ENCODE measurements at places on chromosomes 3 and 15. TPM values are rescaled to one million over a fixed set of nuclear protein-coding genes. Genes with fewer than 3 reads are reported as not detected.

DNA sequence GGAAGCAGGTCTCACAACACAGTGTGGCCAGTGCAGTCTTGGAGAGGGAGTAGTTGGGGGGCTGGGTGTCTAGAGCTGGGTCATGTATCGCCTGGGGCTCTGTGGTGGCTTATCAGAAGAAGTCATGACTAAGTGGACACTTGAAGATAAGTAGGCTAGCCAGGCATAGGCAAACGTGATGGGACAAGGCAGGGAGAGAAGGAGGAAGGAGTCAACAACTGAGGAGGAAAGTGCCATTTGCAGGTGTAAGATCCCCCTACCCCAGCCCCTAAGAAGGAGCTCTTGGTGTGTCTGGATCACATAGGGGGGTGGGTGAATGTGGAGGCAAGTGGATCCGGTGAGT lies 352.3 kb downstream of the LRTM1 start:
- no peak for DNase-seq

DNA sequence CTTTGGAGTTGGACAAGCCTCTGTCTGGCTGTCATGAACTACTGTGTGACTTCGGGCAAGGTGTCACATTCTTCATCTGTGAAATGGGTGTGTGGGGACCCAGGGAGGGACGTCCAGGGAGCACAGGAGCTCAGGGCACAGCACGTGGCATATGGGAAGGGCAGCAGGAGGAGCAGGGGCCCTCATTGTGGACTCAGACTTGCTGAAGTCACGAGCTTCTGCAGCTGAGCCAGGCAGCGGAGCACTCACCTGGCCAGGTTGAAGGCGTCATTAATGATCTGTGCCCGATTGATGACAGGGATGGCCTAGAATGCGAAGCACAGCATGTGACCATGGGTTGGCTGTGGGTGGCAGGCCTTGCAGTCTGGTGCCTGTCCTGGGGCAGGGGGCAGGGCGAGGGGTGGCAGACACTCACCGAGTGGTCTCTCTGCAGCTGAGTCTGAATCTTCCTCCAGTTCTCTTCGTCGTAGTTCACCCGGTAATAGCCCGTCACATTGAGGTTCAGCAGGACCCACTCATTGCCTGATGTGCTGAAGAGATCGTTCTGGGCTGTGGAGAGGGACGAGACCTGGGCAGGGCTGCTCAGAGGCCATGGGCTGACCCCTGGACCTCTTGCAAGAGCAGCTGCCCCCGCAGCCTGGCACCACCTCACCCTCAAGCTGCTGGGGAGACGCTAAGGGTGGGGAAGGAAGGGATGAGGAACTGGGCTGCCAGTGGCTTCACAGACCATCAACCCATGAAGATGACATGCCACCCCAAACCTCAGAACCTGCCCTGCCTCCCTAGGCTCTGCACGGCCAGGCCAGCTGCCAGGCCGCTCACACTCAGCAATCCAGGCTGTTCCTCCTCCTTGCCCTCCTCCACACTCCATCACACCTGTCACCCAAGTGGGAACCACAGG lies 15.4 kb downstream of the ANPEP start:
- DNase-seq: no peak

- DNase-seq: no peak
Measured at GRCh38 chr3:142889212-142890014, 530 bp upstream of the PCOLCE2 start.

DNA sequence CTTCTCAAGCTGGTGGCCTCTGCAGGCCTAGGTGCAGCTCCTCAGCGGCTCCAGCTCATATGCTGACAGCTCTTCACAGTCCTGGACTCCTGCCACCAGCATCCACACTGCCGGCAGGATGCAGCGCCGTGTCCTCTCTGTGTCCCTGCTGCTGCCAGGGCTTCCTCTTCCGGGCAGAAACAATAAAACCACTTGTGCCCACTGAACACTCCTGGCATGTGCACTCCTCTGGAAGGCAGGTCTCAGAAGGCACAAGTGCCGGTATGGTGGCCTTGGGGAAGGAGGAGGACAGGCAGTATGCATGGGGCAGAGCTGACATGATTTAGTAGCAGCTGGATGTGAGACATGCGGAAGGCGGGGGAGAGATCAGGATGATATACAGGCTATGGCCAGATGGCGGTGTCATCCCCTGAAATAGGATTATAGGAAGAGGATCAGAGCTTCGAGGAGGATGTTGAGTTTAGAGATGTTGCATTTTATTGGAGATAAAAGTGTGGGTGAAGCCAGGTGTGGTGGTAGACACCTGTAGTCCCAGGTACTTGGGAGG lies 7.5 kb upstream of the MAN2A2 start:
- peak; percentile 54 for DNase-seq

- no peak for DNase-seq
Measured at GRCh38 chr3:160893207-160893606, 137.2 kb downstream of the PPM1L start.

GRCh38 chr3:13785853-13786436 lies 93.9 kb downstream of the WNT7A start:
- no peak for DNase-seq

DNA sequence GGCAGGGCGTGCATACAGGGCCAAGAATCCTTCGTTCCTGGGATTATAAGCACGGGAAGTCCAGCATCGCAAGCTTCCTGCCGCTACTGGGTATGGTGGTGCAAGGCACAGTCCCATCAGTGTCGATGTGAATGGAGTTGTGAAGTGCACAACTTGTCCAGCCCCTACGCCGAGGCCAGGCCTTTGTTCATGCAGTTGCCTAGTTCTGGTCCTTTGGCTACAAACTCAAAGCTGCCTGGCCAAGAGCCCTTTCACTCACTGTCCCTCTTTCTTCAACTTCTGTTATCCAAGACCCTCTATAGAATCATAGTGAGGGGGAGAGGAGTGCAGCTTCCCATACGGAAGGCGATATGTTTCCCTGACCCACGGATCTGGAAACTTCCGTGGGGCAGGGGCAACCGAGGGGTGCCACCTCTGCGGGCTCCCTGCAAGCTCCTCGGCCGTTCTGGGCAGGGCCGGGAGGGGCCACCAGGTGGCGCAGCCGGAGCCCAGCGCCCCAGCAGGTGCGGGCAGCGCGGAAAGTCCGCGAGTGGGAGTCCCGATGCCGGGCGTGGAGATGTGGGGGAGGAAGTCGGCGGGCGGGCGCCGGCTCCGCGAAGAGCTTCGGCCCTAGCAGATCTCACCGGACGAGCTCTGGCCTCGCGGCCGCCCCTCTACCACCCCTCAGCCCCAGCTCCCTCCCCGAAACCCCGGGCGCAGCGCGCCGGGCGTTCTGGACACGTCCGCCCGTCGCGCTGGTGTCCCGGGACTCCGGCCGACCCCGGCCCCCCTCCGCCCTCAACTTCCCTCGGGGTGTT lies 693 bp downstream of the RASGRP1 start:
- peak; percentile 52 for DNase-seq

DNA sequence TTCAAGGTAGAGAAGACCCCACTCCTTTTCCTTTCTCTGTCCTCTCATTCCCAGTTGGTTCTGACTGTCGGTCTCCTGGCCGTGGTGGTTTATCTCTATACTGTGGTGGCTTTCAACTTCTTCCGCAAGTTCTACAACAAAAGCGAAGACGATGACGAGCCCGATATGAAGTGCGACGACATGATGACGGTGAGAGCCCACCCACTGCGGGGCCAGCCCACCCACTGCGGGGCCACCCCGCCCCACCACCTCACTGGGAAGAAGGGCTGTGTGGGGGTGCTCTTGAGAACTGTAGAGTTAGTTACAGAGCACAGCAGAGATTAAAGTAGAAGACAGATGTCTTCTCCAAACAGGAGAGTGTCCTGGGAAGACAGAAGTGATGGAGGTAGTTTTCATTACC lies 110.6 kb upstream of the CHRM5 start:
- no peak for DNase-seq

- no peak for DNase-seq
Measured at GRCh38 chr15:31135523-31135922, 34.0 kb upstream of the TRPM1 start.

DNA sequence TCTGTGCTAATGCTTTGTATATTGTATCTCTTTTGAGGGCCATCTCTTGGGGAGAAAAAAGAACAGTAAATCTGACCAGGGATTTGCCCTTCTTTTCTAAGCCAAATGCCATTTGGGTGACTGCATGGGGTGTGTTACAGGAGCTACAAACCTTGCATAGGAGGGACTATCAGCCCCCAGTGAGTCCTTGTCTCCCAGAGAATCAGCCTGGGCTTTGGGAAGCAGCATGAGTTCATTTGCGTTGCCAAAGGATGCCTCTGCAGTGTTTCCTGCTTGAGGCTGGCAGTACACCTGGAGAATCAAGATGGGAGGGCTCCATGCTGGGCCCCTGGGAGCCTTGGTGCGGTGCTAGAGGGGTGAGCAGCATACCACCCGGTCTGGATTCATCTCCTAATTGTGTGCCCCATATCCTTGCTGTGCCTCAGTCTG lies 49.6 kb upstream of the POLG start:
- DNase-seq: no peak

GRCh38 chr15:43824302-43825246 lies at the start of gene MFAP1:
Gene MFAP1, minus strand, starts transcription at chr15:43824690. Its CDS starts 121 bp downstream, at chr15:43824569.
- peak; percentile 95 for DNase-seq

The GOLGA8T gene
- polyA plus RNA-seq: 0.71 TPM

DNA sequence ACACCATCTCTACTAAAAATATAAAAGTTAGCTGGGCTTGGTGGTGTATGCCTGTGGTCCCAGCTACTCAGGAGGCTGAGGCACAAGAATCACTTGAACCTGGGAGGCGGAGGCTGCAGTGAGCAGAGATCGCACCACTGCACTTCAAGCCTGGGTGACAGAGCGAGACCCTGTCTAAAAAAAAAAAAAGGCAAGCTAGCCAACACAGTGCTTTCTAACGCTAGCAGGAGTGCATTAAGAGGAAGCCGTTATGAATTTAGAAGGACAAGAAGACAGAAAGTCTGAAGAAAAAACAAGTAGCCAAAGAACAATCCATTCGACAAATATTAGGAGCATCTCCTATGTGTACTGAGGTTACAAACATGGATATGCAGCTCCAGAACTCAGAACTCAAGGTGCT lies 28.6 kb downstream of the BHLHE40 start:
- no peak for DNase-seq

The ERC2 gene
- polyA plus RNA-seq: 4.0 TPM

The DTWD1 gene
- 35.1 TPM for polyA plus RNA-seq

The ROPN1 gene
- polyA plus RNA-seq: 0.18 TPM

DNA sequence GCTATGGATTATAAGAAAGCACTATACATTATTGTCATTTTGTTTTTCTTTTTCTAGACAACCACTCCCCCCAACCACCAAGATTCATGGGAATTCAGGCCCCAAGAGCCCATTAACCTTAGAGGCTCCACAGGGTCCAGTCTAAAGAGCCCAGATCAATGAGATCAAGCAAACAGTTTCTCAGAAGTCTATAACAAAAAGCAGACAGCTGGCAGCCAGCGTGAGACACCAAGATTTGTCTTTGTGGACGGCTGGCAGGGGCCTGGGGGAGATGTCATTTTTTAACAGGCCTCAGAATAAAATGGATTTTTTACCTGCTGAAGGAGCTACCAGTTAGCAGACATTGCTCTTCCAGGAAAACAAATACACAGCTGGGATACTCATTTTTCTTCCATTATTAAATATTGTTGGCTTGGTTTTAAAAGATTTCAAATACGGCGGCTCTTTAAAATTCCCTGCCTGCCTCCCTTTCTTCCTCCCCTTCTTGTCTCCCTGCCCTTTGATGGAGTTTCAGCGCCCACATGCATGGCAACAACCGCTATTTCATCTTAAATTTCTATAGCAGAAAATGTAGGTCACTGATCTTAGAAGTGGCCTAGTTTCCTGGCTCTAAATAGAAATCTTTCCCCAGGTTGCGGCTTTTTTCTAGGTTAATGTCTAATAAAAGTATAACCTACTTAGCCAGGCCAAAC lies 130.6 kb downstream of the FAM174B start:
- DNase-seq: no peak

The NPTN gene
- polyA plus RNA-seq: 181 TPM

The DLL4 gene
- 7.3 TPM for polyA plus RNA-seq

The CEMIP gene
- polyA plus RNA-seq: 6.1 TPM

- no peak for DNase-seq
Measured at GRCh38 chr3:11009898-11010297, 17.4 kb downstream of the SLC6A1 start.

The EFHB gene
- polyA plus RNA-seq: 5.8 TPM

The ECE2 gene
- not detected for polyA plus RNA-seq

The ATP13A5 gene
- polyA plus RNA-seq: not detected
